Ammon's horn (tissue), 1 donor: ENCODE measurements at places on chromosomes 7 and 10.

GRCh38 chr7:73858807-73859206 lies 2.2 kb upstream of the TMEM270 start:
- no peak for DNase-seq

- peak; percentile 73 for DNase-seq
Observed at GRCh38 chr7:97064972-97065587, 40.4 kb upstream of the DLX5 start.

- DNase-seq, result no peak
Observed at GRCh38 chr7:15845868-15846267, 159.4 kb upstream of the MEOX2 start.

GRCh38 chr7:57482-58255 lies 134.7 kb upstream of the FAM20C start:
- DNase-seq, result peak; percentile 47

- DNase-seq, result no peak
Observed at GRCh38 chr10:111999205-111999914, 184.2 kb downstream of the GPAM start.

DNA sequence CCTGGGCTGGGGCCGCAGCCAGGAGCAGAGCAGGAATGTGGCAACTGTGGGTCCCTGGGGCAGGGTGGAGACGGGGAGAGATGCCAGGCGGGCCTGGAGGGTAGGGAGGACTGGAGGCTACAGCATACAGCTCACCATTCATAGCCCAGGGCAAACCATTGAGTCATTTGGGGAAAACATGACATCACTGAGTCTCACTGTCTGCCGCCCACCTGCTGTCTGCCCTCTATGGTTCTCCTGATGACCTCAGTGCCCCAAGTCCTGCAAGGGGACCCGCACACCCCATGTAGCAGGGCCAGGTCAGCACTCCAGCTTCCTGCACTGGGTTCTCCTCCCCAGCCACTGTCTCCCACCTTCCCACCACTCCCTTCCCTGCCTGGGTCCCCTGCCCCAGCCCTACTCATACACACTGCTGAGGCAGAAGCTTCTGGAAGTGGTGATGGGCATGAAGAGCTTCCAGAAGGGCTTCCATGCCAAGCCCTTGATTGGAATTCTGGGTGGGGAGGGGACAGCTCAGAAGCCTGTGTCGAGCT lies 10.4 kb downstream of the CHST3 start:
- no peak for DNase-seq

- DNase-seq, result no peak
Observed at GRCh38 chr10:21203473-21204107, 306.5 kb upstream of the NEBL start.

DNA sequence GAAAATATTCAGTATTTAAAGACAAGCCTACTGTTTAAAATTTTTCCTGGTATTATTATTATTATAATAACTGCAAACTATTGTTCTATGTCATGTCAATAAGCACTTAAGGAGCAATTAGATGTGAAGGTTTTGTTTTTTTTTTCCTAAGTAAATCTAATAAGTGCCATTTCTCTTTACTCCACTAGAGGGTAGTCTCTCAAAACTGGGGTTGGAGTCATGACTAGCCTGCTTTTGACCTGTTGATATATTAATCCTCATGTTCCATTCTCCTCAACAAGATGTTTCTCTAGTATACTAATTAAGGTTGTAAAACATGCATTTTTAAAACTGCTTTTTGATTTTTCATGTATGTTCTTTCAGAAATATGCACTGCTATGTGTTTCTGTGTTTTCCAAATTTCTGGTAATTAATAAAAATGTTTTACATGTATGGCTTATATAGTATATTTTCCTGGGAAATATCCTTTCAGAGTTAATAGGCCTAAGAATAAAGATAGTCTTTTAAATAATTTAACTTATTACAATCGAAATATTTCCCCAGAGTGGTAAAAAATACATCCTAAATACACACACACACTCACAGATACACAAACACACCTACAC lies 1.0 kb upstream of the LRRN3 start:
- DNase-seq, result peak; percentile 60

- no peak for DNase-seq
Observed at GRCh38 chr10:118633786-118634185, 38.3 kb upstream of the PRLHR start.

GRCh38 chr7:1555046-1555812 lies 776 bp downstream of the TMEM184A start:
- DNase-seq, result no peak

DNA sequence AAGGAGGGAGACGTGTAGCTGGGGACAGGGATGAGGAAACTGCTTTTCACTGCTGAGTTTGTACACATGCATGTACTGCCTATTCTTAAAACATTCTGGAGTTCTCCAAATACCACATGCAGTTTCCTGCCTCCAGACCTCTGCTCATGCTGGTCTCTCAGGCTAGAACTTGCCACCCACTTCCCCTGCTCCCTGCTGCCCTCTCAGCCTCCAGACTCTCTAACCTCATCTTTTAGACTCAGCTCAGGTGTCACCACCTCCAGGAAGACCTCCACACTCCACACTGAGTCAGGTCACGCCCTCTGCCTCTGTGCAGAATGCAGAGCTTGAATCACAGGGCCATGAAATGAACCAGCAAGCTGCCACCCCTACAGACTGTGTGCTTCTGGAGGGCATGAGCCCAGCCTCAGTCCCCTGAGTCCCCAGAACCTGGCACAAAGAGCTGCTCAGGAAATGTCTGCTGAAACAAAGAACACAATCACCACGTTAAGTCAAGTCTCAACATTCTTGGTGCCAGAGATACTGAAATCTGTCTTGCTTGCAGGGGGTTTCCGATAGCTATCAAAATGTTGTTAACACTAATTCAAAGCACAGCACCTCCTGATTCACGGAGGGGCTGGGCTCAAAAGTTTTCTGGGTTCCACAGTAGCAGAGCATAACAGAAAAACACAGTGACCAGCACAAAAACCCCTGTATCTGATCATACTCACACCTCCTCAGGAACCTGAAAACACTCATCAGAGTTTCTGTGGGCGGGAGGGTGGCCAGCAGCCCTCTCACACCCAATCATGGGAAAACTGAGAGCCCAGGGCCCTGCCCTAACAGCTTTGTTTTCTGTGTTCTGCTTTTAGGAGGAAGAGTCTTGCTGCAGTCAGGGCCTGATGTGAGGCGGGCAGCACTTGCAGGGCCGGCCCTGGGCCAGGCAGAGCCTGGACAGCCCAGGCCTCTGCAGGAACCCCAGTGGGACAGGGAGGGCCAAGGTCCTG lies 21.1 kb downstream of the FAM53B start:
- DNase-seq, result no peak

- DNase-seq, result no peak
Observed at GRCh38 chr10:85614566-85614965, 752.0 kb downstream of the GRID1 start.

DNA sequence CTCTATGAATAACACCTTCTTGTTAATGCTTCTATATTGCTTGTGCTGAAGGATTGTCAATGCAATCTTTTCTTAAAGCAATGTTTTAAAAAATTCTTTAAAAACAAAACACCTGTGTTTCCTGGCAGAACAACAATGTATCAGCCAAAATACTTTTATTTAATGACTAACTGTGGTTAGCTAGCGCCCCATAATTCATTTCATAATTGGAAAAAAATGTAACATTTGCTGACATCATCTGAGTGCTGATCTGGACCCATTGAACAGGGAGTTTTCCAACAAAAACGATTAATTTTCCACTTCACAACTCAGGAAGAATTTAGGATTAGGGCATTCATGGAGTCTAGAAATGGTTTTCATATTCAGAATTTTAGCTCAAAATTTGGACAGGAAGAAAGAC lies 137.6 kb upstream of the CDK6 start:
- DNase-seq, result no peak

DNA sequence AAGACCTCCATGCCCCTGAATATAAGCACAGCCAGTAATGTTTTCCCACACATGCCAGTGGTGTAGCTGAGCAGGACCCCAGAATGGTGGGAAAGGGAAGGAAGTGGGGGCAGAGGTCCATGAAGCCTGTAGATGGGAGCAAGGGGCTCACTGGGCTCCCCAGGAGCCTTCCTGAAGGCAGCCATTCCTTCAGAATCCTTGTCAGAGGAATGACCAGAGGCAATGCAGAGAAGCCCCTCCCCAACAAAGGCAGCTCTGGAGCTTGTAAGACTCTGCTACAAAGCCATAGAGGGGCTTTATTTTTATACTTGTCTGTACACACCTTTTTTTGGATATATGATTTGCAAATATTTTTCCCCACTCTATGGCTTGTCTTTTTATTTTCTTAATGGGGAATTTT lies 165.0 kb upstream of the TCF7L2 start:
- DNase-seq, result no peak

DNA sequence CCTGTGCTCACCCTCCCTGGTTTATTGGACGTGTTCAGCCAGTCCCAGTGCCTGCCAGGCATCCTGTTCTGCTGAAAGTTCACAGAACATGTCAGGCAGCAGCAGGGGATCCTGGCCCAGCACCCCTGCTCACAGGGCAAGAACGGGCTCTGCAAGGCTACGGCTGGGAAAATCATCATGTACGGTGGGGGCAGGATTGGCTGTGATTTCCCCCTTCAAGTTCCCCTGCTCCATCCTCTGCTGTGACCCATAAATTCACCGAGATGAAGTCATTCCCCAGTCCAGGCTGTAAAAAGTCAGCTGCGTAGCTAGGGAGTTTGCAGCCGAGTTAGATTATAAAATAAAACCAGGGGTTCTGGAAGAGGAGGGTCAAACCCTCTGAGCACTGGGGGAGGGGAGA lies 484.1 kb upstream of the ZMIZ1 start:
- DNase-seq, result no peak

GRCh38 chr7:885261-885892 lies 9.0 kb downstream of the GET4 start:
- DNase-seq, result no peak

DNA sequence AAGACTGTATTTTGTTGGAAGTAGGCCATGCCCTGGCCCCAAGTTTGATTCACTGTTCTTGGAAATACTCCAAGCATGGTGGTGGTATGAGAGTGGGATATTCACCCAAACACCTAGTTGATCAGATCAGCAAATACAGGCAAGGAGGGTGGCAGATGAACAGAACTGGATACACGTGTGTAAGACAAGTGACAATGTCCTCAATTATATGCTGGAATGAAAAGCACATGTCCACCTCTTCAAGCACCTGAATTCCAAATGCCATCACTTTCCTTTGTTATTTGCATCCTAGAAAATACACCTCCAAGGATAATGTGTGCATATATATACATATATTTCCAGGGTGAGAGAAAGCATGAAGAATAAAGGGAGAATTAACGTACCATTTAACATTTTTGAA lies 131.8 kb upstream of the ZEB1 start:
- no peak for DNase-seq

DNA sequence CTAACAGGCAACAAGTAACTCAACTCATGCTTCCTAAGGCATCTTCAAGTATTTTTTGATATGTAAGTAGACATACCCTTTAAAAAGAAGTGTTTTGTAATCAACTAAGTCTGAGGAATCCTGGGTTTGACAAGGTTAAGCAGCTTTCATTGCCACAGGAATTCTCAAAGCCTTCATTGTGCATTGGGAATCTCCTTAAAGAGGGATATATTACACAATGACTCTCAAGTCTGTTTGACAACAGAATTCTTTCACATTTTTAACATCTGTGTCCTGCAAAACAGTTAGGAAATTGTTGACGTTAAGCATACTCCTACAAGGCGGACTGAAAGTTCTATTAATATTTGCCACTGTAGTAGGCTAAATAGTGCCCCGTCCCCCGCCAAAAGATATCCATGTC lies 71.4 kb downstream of the SGMS1 start:
- DNase-seq, result no peak

DNA sequence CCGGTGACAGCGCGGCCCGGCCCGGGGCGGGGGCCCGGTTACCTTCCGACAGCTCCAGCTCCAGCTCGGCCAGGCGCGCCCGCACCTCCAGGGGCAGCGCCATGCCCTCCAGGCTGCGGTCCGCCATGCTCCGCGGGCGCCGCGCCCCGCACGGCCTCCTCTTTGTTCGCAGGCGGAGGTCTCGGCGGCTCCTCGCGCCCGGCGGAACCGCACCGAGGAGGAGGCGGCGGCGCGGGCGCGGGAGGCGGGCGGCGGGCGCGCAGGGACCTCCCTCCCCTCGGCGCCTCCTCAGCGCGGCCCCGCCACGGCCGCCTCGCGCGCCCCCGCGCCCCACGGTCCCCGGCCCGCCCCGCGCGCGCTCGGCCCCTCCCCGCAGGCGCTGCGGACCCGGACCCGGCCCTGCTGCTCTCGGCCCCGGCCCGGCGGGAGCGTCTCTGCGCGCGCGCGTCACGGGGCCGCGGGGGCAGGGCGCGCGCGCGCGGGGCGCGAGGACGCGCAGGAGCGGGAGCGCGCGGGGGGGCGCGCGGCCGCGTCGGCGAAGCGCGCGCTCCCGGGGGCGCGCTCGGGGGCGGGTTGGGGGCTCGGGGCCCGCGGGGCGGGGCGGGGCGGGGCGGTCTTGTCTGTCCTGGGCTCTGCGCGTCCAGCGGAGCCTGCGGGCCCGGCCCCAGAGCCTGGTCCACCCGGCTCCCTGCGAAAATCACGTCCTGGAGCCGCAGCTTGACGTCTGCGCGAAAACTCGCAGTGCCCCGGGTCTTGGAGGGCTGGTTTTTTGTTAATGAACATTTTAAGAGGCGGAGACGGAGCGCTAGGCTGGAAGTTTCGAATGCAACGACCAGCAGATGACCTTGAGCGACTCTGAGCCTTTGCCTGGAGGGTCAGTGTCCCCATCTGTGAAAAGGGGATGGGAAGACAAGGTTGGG lies at the start of gene DIP2C:
DIP2C (minus strand) TSS at position 217 of the 920 bp plus-strand sequence; CDS start at position 127, 90 bp downstream.
- peak; percentile 77 for DNase-seq

GRCh38 chr10:118978998-118979350 lies 50.5 kb upstream of the NANOS1 start:
- no peak for DNase-seq

- peak; percentile 88 for DNase-seq
Observed at GRCh38 chr10:13272164-13272571, 27.7 kb downstream of the PHYH start.

DNA sequence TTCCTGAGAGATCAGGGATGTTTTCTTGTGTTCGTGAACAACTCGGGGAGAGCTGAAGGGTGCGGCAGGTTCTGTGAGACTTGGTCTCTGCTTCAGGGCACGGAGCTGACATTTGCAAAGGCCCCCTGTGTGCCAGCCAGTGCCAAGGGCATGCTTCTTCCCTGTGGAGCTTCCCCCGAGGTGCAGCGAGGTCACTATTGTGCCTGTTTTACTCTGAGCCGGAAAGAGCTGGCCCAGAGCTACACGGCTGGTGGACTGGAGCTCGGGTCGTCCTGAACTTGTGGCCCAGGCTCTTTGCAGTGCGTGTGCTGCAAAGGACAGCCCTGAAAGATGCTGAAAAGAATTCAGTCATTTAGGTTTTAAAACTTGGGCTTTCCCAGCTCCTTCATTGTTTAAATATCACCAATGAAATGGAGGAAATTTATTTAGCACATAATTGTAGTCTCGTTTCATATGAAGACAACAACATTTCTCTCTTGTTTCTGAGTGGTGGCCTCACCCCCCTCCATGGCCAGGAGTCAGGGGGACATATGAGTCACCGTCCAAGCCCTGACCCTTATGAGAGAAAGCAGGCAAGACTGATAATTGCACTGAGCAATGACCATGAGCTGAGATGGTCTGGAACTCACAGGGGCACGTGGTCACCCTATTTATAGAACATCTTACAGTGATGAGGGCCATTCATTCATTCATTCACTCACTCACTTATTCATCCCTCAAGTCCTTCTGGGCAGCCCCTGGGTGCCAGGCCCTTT lies 102.6 kb downstream of the PTPRE start:
- DNase-seq, result no peak
